T-helper 2 cell (primary cell): ENCODE measurements at places on chromosomes 5 and 9.
A peak's percentile ranks its signal among the peaks of the same experiment; 100 is the strongest.

- DNase-seq, result no peak
Observed at GRCh38 chr9:123528501-123528900, 172.5 kb downstream of the CRB2 start.

DNA sequence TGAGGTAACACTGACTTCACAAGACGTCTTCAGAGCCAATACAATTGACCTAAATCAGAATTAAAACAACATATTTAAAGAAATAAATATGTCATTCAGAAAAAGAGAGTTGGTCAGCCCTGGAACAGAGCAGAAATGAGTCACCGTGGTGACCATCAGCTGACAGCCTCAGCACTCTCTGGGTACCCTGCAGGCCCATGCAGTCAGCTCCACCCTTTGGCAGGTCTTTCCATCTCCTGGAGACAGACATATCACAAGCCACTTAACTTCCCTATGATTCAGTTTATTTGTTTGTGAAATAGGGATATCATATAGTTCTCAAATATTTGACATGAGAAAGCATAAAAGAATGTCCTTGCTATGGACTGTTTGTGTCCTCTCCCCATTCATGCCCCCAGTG is 151.6 kb upstream of the MEF2C start:
- no peak for DNase-seq

- no peak for DNase-seq
Observed at GRCh38 chr5:146877783-146878475, 628 bp downstream of the PPP2R2B start.

- no peak for DNase-seq
Observed at GRCh38 chr5:179451828-179452196, 98.5 kb upstream of the RUFY1 start.

DNA sequence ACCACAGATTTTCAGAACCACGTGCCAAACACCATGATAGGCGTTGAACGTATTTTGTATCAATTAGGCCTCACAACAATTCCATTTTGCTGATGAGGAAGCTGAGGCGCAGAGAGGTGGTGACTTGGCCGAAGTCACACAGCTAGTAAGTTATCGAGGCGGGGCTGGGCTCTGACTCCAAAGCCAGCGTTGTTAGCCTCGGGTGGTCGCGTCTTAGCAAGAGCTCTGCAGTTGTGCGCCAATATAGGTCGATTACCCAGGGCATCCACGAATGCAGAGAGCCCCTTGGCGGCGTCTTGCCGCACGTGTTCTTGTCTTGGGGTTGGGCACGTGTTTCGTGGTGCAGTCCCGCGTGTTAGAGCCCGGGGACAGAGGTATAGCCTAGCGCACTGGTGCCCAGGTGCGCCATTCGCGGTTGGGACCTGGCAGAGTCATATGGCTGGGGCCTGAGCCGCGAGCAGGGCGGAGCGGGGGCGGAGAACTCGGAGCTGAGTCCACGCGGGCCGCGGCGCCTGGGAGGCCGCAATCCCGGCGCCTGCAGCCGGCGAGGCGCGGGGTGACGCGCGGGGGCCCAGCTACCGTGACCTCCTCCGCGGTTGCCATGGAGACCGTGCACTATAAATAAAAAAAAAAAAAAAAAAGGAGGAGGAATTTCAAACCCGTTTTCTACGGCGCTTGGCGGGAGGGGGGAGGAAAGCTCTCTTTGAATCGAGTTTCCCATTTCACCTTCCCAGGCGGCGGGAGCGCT is 62.3 kb downstream of the CXXC5 start:
- DNase-seq, result peak; percentile 44

GRCh38 chr5:36366883-36367282 is 65.2 kb upstream of the RANBP3L start:
- DNase-seq, result no peak

DNA sequence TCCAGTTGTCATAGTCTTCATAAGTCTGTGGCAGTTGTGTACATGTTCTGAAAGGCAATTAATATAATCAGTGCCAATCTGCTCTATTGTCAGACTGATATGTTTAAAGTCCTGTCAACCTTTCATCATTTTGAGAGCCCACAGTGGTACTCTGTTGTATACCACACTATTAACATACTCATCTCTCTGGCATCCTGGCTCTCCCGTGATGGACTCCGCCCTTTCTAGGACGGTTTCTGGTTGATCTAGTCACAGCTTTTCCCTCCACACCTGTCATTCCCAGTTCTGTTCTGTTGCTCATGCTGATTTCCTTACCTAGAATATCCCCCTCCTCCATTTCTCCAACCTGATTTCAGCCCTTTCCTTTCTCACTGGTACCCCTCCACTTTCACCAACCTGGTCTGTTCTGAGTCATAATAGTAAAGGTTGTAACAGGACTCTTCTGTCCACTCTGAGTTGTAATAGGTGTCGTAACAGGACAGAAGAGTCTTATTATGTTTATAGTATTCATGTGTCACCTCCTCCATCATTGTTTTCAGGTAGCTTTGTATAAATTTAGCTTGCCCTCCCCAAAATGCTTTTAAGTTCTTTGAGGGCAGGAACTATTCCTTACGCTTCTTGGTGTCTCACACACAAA is 4.1 kb downstream of the PTCD2 start:
- DNase-seq, result no peak

DNA sequence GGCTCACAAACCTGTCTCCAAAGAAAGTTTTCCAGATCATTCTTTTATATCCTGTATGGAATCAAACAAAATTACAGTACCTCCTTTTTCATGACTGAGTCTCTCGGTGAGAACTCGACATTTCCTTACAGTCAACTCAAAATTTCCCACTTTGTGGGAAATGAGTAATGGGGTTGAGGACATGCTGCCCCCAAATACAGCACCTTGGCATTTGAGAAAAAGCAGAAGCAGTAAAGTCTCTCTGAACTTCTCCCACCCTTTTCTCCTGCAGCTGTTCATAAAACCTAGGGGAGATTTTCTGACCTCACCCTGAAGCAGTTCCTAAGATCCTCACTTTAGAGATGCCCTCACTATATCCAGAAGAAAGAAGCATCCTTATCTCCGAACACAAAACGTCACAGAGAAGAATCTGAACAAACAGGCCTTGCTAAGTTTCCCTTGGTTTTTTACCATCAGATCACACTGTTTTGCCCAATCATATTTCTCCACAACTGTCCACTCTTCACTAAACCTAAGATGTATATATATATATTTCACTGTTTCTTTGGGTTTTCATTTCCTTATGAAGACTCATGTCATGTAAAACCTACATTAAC is 96.1 kb upstream of the APC start:
- no peak for DNase-seq

- no peak for DNase-seq
Observed at GRCh38 chr9:95360866-95361265, 43.4 kb upstream of the FANCC start.

DNA sequence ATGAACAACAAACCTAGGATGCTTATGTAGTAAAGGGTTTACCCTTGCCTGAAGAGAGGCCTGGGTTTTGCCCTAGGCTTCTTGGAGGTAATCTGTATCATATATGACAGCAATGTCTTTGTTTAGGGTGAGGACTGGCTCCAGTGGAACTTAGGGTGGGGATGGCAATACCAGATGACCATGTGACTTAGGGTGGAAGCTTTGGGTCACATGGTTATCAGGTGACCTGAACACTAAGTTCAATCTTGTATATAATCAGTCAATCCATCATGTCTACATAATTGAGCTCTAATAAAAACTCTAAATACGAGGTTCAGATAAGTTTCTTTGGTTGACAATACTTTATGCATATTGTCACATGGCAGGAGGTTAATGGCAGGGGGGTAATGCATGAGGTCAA is 10.6 kb upstream of the PPP2R2B start:
- no peak for DNase-seq

DNA sequence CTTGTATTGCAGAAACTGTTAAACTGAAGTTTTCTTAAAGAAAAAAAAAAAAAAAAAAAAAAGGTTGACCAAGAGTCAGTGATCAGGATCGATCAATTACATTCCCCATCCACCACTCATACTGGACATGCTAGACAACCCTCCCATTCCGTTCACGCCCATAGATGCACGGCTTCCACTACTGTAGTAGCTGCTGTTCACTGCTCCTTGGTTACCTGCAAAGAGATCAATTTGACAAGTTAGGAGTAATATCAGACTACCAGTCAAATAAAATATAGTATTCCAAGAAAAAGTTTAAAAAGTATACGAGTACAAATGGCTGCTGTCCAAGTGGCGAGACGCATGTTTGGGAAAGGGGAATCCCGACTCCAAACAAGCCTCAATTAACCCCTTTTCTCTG is 8.7 kb downstream of the HNRNPH1 start:
- no peak for DNase-seq

DNA sequence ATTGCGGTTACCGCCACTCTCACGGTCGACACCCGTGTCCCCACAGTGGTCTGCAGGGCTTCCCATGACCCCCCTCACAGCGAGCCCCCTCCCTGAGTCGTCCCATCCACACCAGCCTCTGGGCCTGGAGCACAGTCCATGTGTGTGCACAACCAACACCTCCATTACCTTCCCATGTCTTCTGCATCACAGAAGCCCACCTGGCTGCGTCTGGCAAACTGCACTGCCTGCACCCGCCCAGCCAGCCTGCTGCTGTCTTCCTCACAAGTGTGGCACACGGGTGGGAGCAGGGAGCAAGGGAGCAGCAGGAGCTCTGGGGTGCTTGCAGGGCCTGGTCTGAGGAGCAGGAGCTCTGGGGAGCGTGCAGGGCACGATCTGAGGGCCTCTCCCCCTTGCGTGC is 415.3 kb upstream of the IRX4 start:
- no peak for DNase-seq
